Endothelial cell (in vitro differentiated cells): ENCODE measurements at places on chromosomes 16 and 17.

GRCh38 chr17:82465023-82465603 lies 6.6 kb downstream of the NARF start:
- DNase-seq, result no peak

- DNase-seq, result no peak
Measured at GRCh38 chr17:75571885-75572215, 15.8 kb upstream of the MYO15B start.

- peak; percentile 33 for DNase-seq
Measured at GRCh38 chr16:72856797-72857196, 191.1 kb downstream of the ZFHX3 start.

DNA sequence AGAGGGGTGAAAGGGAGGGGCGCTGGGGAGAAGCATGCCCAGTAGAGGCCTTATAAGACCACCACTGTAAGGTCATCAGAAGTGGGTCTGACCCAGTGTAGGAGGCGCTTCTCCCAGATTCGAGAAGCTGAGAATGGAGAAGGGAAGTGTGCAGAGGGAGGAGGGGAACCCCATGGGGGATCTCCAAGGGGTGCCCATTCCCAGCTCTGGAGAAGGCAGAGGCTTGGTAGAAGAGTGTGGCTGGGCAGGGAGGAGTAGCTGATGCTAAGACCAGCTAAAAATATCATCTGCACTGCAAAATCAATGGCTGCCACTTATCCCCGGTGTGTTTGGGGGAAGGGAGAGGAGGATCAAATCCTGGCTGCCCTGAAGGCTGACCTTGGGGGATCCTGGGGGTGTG lies 7.2 kb downstream of the NGFR start:
- no peak for DNase-seq

GRCh38 chr17:16975744-16976625 lies 4.1 kb upstream of the TNFRSF13B start:
- no peak for DNase-seq

- DNase-seq, result no peak
Measured at GRCh38 chr17:82841921-82842596, 2.2 kb upstream of the ZNF750 start.

GRCh38 chr17:9023392-9024218 lies 2.3 kb downstream of the NTN1 start:
- no peak for DNase-seq

DNA sequence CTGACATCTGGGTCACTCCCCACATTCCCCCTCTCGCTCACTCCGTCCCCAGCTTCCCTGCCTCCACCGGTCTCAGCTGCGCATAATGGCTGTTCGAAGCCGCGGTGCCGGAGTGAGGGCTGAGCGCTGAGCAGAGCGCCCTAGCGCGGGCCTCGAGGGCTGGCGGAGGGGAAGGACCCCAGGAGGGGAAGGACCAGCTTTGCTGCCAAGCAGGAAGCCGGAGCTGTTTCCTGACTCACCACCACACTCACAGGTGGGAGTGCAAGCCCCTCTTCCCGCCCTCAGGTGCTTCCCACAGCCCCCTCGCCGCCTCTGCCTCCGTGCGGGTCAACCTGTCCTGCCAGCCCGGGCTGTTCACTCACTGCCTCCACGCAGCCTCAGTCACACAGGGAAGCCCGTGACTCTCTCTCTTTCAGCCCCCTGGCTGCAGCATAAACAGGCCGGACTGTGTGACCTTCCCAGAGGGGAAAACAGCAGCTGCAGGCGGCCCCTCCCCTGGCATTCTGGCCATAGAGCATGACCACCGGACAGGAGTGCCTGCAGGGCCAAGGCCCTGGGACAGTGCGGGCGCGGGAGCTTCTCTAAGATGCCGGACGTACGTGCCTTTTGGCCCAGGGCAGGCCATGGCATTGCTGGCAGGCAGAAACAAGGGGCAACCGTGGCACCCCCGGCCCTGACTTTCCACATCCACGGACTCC lies 23.7 kb downstream of the SLC43A2 start:
- no peak for DNase-seq

GRCh38 chr17:19322861-19323260 lies 39.7 kb downstream of the B9D1 start:
- no peak for DNase-seq

DNA sequence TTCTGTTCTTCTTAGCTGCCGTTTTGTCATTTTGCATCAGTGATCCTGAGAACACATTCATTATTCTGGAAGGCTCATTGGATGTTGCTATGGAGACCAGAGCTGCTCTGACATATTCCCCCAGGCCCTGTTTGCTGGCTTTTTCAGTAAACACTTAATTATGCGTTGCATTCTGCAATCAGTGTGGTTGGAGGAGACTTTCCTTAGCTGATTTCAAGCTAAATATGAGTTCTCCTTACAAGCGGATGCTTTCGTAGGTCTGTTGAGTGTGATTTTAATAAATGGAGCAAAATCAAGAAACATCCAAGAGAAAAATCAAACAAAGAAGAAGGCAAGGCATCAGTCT lies 38.2 kb upstream of the NUDT7 start:
- DNase-seq, result no peak

GRCh38 chr17:56309897-56310296 lies 156.6 kb downstream of the ANKFN1 start:
- DNase-seq, result no peak

DNA sequence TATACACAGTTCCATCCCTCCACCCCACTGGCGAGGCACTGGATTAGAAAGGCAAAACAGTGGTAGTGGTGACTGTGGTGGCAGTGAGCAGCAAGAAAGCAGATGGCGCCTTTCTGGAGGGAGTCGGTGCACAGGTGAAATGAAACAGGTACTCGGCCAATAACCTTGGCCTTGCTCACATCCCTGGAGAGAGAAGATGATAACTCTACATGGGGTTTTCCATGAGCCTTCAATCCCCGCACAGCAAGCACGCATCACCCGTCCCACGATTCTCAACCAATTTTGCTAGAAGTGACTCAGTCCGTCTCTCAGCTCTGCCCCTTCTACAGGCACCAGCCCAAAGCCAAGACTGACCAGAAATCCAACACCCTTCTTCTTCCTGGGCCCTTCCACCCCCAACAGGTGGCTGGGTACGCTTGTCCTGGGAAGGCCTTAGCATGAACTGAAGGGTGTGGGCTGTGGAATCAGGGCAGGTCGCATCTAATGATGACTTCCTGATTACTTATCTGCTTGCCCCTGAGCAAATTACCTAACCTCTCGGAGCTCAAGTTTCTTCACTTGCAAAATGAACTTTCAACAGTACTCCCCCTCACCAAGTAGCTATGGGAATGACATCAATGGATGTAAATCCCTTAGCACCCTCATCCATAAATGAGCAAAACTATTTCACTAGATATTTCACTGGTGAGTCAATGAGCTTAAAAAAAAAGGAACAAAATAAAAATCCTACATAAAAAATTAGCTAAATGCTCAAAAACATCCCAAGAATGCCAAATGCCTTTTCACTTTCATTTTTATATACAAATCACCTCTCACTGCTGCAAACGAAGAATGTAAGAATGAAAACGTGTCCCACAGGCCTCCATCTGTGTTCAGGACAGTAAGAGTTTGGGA lies 18.0 kb downstream of the XPO6 start:
- no peak for DNase-seq

DNA sequence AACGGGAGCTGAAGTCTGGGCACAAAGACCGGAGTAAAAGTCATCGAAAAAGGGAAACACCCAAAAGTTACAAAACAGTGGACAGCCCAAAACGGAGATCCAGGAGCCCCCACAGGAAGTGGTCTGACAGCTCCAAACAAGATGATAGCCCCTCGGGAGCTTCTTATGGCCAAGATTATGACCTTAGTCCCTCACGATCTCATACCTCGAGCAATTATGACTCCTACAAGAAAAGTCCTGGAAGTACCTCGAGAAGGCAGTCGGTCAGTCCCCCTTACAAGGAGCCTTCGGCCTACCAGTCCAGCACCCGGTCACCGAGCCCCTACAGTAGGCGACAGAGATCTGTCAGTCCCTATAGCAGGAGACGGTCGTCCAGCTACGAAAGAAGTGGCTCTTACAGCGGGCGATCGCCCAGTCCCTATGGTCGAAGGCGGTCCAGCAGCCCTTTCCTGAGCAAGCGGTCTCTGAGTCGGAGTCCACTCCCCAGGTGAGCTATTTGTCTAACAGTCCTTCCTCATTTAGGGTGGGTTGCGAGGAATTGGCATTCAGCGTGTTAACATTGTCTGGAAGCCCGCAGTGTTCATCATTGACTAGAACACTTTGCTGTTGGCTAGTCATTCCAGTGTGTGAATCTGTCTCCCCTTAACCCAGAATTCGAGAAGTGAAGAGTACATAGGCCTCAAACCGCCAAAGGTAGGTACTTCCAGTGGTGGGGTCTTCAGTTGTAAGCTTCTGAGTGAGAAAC lies 1.5 kb downstream of the CDK12 start:
- peak; percentile 14 for DNase-seq

- no peak for DNase-seq
Measured at GRCh38 chr16:83915081-83915480, 16.2 kb downstream of the MLYCD start.

- DNase-seq, result no peak
Measured at GRCh38 chr16:48292452-48292851, 45.1 kb upstream of the ABCC11 start.

DNA sequence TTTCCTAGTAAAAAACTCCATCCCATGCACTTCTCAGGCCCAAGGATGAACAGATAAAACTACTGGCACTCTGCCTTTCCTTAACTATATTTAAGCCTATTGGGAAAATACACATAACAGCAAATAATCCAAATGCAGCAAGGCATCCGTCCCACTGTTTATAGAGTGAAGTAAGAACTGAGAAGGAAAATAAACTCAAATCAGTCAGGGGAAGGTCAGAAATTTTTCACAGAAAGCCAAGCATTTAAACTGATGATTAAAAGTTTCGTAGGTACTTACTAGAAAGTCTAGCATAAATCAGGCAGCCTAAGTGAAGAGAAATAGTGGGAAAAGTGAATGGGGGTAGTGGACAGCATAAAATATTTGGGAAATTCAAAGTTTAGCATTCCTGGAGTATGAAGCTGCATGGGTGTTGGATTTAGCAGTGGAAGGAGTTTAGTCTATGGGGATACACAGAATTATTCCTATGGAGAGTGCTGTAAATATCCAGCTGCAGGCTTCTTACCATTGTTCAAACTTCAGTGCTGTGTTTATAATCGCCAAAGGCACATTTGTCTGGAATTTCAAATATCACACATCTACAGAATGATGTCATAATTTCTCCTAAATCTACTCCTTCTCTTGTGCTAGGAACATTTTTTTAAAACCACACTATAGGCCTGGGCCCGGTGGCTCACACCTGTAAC lies 1131.0 kb upstream of the GOT2 start:
- DNase-seq, result no peak

- no peak for DNase-seq
Measured at GRCh38 chr17:51769231-51769630, 389.3 kb downstream of the CA10 start.

DNA sequence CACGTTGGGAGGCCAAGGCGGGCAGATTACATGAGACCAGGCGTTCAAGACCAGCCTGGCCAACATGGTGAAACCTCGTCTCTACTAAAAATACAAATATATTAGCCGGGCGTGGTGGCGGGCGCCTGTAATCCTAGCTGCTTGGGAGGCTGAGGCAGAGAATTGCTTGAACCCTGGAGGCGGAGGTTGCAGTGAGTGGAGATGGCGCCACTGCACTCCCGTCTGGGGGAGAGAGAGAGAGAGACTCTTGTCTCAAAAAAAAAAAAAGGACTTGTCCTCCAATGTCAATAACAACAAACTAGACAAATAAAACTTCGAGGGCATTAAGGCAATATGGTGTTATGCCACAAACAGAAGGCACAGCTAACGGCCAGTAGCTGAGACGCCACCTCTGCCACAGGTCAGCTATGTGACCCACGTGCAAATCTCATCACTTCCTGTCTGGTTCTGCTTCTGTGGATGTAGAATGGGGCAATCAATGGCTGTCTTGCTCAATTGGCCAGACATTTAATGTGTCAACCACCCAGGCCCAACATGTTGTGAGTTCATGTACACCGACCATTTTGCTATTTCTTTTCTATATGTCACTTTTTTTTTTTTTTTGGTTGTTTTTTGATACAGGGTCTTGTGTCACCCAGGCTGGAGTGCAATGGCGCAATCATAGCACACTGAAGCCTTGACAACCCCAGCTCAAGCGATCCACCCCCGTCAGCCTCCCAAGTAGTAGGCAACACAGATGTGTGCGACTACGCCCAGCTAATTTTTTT lies 834 bp upstream of the TXNDC11 start:
- DNase-seq, result peak; percentile 4

DNA sequence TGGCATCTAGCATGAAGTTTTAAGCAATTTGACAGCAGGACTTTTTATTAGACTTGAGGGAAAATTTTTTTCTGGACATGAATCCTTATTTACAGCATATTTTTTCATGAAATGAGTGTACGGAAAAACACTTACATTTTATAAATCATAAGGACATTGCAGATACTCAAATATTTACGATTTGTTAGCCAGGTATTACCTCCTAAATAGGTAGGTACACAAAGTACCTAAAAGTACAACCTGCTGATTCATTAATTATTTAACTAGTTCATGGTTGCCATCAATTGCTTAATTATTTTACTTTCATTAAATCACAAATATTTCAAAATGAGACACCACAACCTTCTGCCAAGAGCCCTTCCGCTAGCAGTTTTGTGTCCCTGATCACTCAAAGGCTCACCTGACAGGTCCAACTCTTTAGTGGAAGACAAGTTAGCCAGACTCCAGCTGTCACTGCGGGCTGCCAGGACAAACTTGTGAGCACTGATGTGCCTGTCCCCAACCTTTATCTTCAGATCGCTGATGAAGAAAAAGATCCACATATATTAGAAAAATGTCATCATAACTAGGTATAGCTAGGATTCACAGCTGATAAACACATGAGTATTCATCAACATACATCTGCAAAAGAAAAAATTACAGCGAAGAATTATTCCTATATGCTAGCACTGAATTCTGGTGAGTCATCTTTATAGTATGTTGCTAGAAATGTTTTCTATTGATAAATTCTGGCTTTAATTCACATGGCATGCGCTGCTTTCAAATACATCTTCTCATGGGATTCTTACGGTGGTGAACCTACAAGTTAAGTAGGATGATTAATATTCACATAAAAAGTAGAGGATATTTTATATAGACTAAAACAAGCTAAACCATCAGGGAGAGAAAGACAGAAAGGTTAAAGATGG lies 28.2 kb downstream of the ANKFY1 start:
- DNase-seq, result no peak

- DNase-seq, result no peak
Measured at GRCh38 chr16:4882633-4883285, 35.5 kb downstream of the UBN1 start.

GRCh38 chr17:57918017-57918895 lies 37.0 kb downstream of the CUEDC1 start:
- no peak for DNase-seq

GRCh38 chr16:57384248-57385070 lies 12.2 kb downstream of the CX3CL1 start:
- no peak for DNase-seq

- DNase-seq, result peak; percentile 58
Measured at GRCh38 chr17:73189417-73190099, 3.3 kb upstream of the COG1 start.

DNA sequence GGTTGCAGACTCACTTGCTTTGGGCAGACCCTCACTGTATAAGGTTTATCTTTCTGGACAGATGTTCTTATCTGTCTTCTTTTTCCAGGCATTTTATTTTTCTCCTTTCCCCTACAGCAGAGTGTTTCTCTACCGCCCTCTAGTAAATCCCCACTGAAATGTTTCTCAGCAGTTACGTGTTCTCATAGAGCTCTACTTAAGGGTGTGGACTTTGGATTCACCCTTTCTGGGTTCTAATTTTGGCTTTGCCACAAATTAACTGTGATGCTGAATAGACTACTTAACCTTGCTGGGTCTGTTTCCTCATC lies 2.0 kb downstream of the ADAT1 start:
- no peak for DNase-seq
